NCI-H1105 treated with DMSO at 0.1 percent for 48 hours (cell line): ENCODE measurements at places on chromosomes 6 and 20.

GRCh38 chr6:98967616-98968015 is 19.9 kb upstream of the FBXL4 start:
- DNase-seq: no peak

GRCh38 chr20:48066851-48067250 is 281.6 kb upstream of the SULF2 start:
- DNase-seq: no peak

GRCh38 chr6:129267028-129267427 is 384.1 kb downstream of the LAMA2 start:
- DNase-seq: peak; percentile 63

DNA sequence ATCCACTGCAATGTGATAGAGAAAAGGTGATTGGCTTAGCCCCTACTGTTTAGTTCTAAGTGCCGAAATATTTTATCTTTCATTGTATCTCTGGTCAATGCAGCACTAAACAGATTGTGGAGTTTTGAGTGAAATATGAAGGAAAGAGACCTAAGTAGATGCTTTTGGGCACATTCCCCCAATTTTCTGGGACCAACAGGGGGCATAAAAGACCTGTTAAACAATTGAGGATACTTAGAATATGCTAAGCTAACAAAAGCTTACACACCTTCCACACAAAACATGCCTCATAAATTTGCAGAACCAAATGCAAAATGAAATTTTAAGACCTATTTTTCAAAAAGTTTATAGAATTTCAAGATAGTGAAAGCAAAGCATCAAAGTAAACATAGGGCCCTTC is 746.9 kb downstream of the TBC1D32 start:
- DNase-seq: no peak

GRCh38 chr6:25263657-25264056 is 15.5 kb upstream of the CARMIL1 start:
- no peak for DNase-seq

GRCh38 chr6:6806844-6807518 is 218.5 kb downstream of the LY86 start:
- no peak for DNase-seq

DNA sequence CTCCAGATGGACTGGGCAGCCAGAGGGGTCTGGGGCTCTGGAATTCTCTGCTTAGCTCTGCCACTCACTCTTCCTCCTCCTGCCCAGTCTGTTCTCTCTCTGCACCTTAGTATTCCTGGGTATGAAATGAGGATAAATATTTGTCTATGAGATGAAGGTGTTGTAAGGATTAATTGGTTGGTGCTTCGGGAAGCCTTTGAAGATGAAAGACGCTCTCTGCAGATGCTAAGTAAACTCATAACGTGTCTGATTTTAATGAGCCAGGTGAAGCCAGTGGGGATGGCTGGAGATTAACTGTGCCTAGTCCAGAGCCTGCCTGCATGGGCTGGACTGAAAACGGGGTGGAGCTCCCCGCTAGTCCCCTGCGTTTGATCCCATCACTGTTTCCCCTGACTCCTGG is 23.1 kb upstream of the TCP11 start:
- DNase-seq: no peak

DNA sequence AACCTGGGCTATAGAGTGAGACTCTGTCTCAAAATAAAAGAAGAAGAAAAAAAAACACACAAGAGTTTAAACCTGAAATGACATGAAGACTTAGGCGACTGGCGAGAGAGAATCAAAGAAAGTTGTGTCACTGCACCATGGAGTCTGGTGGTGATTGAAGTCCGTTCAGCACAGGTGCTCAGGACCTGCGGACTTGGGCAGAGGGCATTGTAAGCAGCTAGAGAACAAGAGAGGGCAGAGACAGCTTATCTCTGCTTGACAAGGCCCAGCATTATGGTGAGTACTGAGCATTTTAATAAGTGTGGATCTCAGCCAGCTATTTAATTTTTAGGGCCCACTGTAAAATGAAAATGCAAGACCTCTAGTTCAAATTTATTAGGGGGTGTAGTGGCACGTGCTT is 31.5 kb downstream of the BANF2 start:
- DNase-seq: no peak

DNA sequence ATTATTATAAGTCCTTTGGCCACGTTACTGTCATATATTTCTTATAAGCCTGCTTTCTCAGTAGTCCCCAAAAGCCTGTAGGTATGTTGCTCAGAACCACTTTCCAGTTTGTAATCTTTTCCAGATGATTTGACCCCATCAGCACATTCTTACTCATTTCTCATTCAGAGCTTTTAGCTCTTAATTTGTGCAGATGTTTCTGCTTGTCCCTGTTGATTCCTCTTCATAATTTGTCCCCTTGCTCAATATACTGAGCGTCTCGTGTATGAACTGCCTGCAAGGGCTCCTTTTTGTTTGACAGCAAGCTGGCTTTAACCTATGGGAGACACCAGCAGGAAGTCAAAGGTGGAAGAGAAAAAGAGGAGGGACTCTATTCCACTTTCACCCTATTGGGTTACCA is 733.8 kb upstream of the GJE1 start:
- no peak for DNase-seq

DNA sequence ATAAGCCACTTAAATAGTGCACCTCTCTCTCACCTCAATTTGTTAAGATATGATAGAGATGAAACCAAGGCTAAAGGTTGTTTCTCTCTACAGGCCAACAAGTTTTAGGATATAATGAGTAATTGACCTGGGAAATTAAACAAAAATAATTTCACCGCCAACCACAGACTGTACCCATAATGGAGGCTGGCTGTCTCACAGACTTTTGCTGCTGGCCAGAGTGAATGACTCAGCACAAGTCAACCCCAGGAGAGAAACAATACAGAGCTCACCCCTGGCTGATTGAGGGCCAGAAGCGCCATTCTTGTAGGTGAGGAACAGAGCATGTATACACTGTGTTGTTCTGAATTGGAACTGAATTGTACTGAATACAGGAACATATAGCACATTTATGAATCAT is 99.9 kb downstream of the CAP2 start:
- DNase-seq: no peak

GRCh38 chr6:108432792-108433191 is 127.9 kb upstream of the FOXO3 start:
- no peak for DNase-seq

- DNase-seq: no peak
Measured at GRCh38 chr6:160202411-160202810, 56.2 kb downstream of the SLC22A2 start.

- no peak for DNase-seq
Measured at GRCh38 chr6:107059606-107060005, 31.6 kb downstream of the MTRES1 start.

DNA sequence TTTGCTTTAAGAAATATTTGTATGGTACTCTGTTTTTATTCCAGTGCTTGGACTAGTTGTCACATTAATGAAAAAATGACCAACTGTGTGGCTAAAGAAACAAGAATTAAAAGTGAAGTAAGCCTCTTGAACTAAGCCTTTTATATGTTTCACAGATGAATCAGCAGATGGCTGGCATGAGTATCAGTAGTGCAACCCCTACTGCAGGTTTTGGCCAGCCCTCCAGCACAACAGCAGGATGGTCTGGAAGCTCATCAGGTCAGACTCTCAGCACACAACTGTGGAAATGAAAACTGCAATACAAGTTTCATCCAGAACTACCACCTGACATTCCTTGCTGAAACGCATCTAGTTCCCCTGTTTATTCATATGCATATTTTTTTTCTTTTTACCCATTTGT is 96.8 kb downstream of the B3GAT2 start:
- no peak for DNase-seq

GRCh38 chr6:131811500-131811899 is 3.7 kb downstream of the ENPP1 start:
- no peak for DNase-seq

- DNase-seq: no peak
Measured at GRCh38 chr6:115487331-115487730, 573.4 kb downstream of the FRK start.

DNA sequence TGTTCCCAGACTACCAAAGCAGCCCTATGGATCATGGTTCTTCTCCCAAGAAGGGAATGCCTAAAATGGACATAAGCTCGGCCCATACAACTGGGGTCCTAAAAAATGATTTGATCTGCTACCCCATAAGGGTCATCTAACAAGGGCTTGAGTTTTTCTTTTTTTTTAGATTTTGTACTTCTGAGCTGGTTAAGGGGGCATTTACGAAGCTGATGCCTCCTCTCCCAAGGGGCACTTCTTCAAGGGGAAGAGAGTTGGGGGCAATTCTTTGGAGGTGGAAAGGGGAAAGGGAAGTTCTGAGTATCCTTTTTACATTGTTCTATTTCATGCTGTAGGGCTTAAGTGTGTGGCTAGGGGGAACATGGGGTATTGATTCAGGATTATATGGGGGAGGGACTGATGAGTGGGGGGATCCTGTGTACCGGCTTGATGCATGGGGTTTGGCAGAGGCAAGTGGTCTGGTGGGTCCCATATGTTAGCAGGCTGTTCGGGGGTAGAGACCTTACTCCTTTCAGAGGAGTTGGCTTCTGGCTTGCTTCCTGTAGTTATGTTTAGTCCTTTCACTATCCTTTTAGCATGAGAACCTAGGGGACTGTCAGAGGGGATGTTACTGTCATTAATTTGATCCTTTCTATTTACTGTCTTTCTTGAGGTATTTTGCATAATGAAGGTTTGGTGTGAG is 8.1 kb upstream of the ZNFX1 start:
- DNase-seq: no peak

DNA sequence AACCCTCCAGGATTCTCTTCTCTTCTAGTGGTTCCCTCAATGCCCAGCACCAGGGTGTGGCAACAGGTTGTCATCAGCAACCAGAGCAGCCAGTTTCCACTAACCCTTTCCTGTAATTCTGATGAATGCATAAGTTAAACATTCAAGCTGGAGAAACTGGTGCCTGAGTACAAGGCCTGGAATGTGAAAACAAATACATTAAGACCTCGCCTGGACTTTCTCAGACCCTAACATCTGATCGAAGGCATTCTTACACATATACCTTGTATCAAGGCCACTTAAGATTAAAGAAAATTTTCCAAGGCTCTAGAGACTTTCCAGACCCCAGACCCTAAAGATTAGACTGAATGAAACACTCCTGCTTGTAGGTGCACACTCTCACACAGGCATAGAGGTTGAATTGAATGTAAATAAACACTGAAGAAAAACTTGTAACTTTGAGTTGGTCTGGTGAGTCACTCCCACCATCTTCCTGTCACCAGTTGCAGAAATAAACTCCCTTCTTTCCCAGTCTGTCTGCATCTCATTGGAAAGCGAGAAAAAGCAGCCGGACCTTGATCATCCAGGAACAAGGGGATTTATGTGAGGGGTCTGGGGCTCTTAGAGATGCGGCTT is 9.0 kb downstream of the LRP11 start:
- DNase-seq: no peak

DNA sequence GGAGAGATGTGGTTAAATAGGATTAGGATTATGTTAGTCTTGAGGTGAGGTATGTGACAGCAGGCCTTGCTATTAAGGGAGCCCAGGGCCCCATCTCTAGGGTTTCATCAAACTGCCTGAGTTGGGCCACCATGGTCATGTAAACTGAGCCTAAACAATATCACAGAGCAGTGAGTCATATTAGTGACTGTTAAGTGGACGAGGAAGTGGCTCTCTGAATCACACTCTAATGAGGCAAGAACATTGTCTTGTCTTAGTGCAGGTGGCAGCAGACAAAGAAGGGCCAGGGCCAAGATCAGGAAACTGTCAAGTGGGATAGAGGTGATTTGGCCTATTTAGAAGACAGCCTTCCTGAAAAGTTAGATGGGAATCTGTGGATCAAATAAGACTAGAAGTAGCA is 23.1 kb downstream of the ENPP3 start:
- no peak for DNase-seq

- DNase-seq: no peak
Measured at GRCh38 chr6:43570876-43571441, 4.9 kb downstream of the XPO5 start.

DNA sequence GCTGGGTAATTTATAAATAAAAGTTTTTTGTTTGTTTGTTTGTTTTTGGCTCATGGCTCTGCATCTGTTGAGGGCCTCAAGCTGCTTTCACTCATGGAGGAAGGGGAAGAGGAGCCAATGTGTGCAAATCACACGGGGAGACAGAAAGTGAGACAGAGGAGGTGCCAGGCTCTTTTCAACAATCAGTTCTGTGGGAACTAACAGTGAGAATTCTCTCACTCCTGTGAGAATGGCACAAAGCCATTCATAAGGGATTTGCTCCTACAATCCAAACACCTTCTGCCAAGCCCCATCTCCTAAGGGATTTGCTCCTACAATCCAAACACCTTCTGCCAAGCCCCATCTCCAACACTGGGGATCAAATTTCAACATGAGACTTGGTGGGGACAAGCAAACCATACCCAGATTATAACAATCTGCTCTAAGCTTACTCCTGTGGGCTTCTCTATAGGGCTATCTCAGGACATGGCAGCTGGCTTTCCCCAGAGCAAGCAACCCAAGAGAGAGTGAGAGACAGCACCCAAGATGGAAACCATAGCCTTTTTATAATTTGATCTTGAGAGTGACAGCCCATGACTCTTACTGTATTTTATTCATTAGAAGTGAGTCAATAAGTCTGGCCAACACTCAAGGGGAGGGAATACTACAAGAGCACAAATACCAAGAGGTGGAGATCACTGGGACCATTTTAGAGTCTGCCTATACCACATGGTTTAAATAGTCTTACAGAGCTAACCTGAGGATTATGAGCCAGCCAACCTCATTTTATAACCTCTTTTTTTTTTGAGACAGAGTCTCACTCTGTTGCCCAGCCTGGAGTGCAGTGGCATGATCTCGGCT is 22.8 kb upstream of the LRRC1 start:
- DNase-seq: no peak

- no peak for DNase-seq
Measured at GRCh38 chr20:56430461-56430860, 18.4 kb downstream of the CASS4 start.

DNA sequence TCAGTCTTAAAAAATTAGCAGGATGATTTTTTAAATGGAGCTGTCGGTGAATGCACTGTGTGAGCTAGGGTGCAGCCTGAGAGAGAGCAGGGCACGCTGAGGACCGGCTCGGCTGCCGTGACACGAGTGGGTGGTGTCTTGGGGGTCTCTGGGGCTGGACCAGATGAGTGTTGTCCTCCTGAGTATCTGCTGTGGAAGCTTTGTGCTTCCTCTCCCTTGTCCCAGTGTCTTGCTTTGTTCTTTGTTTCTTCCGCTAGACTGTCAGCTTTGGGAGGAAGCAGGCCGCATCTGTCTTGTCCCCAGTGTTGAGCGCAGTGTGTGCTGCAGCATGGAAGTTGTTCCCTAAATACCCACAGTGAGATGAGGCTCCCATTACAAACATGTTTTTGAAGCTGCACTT is 89.4 kb downstream of the RTN4IP1 start:
- no peak for DNase-seq

DNA sequence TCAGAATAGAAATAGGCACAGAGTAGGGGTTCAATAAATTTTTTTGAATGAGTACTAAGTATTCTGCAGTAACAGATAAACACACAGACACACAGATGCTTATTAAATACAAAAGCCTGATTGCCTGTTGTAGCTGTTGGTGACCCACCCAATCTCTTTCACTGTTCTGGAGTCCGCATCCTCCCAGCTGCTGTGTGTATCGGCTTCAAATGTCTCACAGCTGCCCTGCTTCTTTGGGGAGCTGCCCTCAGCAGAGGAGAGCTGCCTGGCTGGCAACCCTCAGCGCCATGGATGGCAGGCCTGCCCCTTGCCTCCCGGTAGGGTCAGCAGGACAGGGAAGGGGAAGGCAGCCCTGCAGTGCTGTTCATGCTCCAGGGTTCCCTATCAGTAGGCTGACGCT is 85.9 kb upstream of the PRND start:
- DNase-seq: no peak
